Upper lobe of right lung (tissue), 1 donor: ENCODE measurements at places on chromosomes 2 and 18. TPM values are rescaled to one million over a fixed set of nuclear protein-coding genes. Genes with fewer than 3 reads are reported as not detected.
A peak's percentile ranks its signal among the peaks of the same experiment; 100 is the strongest.

GRCh38 chr2:238876232-238876630 is 28.3 kb downstream of the TWIST2 start:
- no peak overlapping the region for H3K27ac ChIP-seq
- DNase-seq, result no peak
- H3K4me3 ChIP-seq, result no peak overlapping the region
- no peaks in the 10 kb centered on the region for H3K4me1 ChIP-seq
- H3K36me3 ChIP-seq, result no peaks in the 10 kb centered on the region
- H3K27me3 ChIP-seq, result no peaks in the 10 kb centered on the region

ANKRD62 gene
- 0.12 TPM for total RNA-seq

ITGB6 gene
- total RNA-seq, result 109 TPM

- H3K4me1 ChIP-seq, result no peaks in the 10 kb centered on the region
- no peak overlapping the region for H3K4me3 ChIP-seq
- DNase-seq, result no peak
- no peaks in the 10 kb centered on the region for H3K36me3 ChIP-seq
- no peak overlapping the region for H3K27ac ChIP-seq
Measured at GRCh38 chr2:72972352-72973136, 55.2 kb downstream of the EMX1 start.

GRCh38 chr2:74441170-74441689 is 507 bp downstream of the RTKN start:
- H3K4me3 ChIP-seq, result peak overlapping the region; percentile 62
- H3K27ac ChIP-seq, result peak overlapping the region; percentile 84
- no peaks in the 10 kb centered on the region for H3K36me3 ChIP-seq
- peaks cover 26% of the 10 kb centered on the region for H3K4me1 ChIP-seq
- DNase-seq, result no peak

DNA sequence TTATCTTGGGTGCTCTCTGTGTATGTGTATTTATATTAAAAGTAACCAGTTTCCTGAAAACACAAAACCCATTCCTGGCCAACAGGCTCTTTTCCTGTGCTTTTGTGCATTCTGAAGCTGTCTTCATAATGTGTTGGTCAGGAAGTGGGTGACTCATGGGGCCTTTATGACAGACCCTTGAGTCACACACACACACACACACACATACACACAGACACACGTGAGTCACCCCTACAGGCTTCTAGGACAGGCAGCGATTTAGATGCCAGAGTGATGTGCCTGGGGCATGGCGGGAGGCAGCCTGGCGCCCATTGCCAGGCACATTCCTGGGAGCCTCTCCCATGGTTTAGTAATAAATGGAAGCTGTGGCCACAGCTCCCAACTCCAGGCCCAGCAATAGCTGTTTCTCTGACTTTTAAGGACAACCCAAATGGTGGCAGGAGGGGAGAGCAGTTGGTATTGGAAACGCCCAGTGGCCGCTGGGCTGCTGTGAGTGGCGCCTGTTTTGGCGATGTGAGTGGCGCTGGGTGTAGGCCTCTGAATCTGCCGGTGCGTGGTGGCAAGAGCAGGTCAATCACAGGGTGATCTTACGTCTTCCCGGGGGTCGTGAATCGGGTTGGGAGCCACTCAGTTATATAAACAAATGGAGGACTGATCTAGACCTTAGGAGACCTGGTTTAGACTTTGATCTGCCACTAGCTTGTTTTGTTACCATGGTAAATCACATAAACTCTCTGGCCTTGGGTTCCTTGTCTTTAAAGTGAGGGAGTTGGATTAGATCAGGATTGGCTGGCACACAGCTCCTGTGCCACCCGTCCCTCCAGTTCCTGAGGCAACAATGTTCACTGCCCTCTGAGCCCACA is 150.7 kb upstream of the DLX2 start:
- H3K27me3 ChIP-seq, result no peaks in the 10 kb centered on the region
- peaks cover 4% of the 10 kb centered on the region for H3K4me1 ChIP-seq

DNA sequence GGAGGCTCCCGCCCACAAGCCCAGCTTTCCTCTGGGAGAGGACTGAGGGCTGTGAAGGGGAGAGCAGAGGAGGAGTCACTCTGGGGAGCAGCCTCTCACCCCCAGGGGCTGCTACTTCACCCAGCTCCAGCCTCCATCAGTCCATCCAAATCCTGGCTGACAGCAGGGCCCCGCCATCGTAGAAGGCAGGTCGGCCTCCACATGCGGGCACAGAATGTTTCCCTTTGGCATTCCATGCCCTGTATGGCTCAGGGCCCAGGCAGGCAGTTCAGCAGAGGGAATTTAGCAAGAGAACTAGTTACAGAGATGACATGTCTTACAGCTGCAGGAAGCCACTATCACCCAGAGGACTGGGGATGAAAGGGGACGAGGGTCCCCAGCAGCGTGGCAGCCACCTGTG is 6.4 kb upstream of the ODC1 start:
- no peak overlapping the region for H3K27ac ChIP-seq
- no peak for DNase-seq
- no peaks in the 10 kb centered on the region for H3K36me3 ChIP-seq
- no peaks in the 10 kb centered on the region for H3K27me3 ChIP-seq
- peaks cover 13% of the 10 kb centered on the region for H3K4me1 ChIP-seq
- H3K4me3 ChIP-seq, result no peak overlapping the region

PLEKHH2 gene
- total RNA-seq, result 53.8 TPM

LMAN1 gene
- total RNA-seq, result 63.1 TPM

HOXD3 gene
- total RNA-seq, result 1.7 TPM

- H3K4me3 ChIP-seq, result no peak overlapping the region
- H3K27me3 ChIP-seq, result no peaks in the 10 kb centered on the region
- H3K4me1 ChIP-seq, result no peaks in the 10 kb centered on the region
- no peaks in the 10 kb centered on the region for H3K36me3 ChIP-seq
- no peak overlapping the region for H3K27ac ChIP-seq
- DNase-seq, result no peak
Measured at GRCh38 chr2:177584030-177584692, 191.6 kb downstream of the AGPS start.

PCARE gene
- 0.55 TPM for total RNA-seq

SH3RF3 gene
- total RNA-seq, result 7.4 TPM

- H3K4me3 ChIP-seq, result no peak overlapping the region
- H3K27ac ChIP-seq, result no peak overlapping the region
- no peaks in the 10 kb centered on the region for H3K36me3 ChIP-seq
- peaks cover 12% of the 10 kb centered on the region for H3K27me3 ChIP-seq
Measured at GRCh38 chr2:60634438-60634837, 81.0 kb upstream of the BCL11A start.

TLX2 gene
- not detected for total RNA-seq

CHRND gene
- not detected for total RNA-seq

DNA sequence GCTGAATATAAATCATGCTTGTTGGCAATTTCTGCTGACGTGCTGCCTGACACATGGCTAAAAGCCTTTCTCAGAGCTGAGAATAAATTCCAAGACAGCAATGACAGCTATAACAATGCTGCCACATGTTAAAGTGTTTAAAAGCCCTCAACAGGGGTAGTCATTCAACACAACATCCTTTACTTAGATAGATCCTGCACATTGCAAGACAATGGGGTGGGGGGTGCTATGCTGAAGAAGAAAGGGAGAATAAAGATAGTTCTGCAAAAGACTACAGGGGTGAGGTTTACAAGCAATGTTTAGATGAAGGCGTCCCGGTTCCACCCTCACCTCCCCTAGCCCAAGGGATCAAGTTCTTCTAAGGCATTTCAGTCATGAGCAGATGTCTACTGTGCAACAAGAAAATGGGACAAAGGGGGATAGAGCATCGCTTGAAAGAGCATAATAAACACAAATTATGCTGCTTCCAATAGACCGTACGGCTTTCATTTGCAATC is 291.0 kb upstream of the ACVR2A start:
- no peaks in the 10 kb centered on the region for H3K27me3 ChIP-seq
- H3K36me3 ChIP-seq, result no peaks in the 10 kb centered on the region
- H3K27ac ChIP-seq, result no peak overlapping the region
- H3K4me1 ChIP-seq, result no peaks in the 10 kb centered on the region
- no peak overlapping the region for H3K4me3 ChIP-seq

MROH2A gene
- not detected for total RNA-seq

GRCh38 chr2:19505-19904 is 26.8 kb downstream of the FAM110C start:
- DNase-seq, result no peak
- H3K27me3 ChIP-seq, result no peaks in the 10 kb centered on the region
- H3K27ac ChIP-seq, result no peak overlapping the region
- H3K4me3 ChIP-seq, result no peak overlapping the region
- no peaks in the 10 kb centered on the region for H3K4me1 ChIP-seq

DNA sequence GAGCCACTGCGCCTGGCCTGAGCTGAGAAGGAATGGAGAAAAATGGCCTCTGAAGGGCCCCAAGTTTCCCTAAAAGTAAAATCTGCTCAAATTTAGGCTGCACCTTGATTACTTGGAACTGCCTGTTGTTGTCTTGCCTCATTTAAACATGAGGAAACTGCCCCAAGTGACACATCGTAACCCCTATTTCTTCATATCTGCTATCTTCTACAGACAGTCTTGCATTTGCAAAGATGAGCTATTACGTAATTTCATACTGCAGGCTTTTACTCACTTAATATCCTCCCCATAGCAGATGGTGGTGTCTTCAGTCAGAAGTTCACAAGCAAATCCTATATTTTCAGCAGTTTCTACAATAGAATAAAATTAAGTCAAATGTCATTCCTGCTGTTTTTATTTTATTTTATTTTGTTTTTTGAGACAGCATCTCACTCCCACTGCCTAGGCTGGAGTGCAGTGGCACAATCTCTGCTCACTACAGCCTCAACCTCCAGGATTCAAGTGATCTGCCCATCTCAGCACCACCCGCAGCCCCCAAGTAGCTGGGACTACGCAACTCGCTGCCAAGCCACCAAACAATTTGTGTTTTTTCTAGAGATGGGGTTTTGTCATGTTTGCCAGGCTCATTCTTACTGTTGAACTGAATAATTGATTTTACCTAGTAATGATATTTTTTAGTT is 45.3 kb upstream of the NARS1 start:
- DNase-seq, result no peak
- H3K27ac ChIP-seq, result no peak overlapping the region
- H3K4me3 ChIP-seq, result no peak overlapping the region
- H3K27me3 ChIP-seq, result no peaks in the 10 kb centered on the region

DNA sequence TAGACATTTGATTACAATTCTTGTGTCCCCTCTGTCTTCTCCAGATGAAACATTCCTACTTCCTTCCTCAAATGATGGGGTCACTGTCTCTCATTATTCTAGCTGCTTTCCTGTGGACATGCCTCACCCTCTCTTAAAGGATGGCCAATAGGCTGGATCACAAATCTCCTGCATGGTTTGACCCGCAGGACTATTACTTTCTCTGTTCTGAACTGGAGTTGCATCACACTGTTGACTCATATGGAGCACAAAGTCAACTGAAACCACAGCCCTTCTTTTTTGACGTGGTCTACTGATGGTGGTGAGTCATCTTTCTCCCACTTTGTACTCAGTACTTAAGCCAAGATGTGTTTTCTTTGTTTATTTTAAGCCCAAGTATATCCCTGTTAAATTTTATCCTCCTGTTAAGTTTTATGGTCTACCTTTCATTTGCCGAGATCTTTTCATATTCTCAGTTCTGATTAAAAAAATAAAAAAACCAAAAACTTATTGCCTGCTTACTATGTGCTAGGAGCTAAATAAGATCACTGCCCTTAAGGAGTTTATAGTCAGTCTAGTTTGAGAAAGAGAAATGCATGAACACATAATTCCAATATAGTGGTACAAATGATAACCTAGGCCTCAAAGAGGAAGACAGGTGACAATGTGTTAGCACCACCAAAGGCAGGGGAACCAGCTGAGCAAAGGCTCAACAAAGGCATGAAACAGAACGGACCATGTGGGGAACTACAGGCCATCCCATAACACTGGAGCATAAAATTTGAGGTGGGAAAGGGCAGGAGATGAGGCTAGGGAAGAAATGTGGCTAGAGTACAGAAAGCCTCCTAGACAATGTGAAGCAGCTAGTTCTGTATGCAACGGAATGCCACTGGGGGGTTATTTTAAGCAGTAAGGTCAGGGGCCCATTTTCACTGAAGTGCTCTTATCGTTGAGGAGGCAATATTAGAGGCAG is 67.6 kb upstream of the ZFP36L2 start:
- H3K4me1 ChIP-seq, result peaks cover 17% of the 10 kb centered on the region
- H3K27ac ChIP-seq, result peak overlapping the region; percentile 26

DNA sequence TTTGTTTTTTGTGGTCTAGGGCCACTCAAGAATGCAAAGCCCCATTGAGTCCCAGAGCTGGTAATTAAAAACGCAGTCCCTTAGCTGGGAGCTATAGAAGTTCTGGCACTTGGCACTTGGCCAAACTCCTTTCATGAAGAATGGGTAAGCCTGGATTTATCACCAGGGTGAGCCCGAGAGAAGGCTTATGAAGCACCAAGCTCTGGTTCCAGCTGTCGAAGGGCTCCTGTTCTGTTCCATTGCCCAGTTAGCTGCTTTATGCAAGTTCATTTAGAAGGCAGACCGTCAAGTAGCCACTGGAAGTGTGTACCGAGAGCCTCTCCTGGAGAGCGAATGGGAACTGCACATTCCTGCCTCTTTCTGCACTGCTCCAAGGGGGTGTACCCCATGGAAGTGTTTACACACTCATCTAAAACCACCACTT is 14.2 kb downstream of the ECEL1 start:
- H3K27me3 ChIP-seq, result no peaks in the 10 kb centered on the region
- H3K36me3 ChIP-seq, result no peaks in the 10 kb centered on the region
- H3K4me1 ChIP-seq, result no peaks in the 10 kb centered on the region
- H3K4me3 ChIP-seq, result no peak overlapping the region

DNA sequence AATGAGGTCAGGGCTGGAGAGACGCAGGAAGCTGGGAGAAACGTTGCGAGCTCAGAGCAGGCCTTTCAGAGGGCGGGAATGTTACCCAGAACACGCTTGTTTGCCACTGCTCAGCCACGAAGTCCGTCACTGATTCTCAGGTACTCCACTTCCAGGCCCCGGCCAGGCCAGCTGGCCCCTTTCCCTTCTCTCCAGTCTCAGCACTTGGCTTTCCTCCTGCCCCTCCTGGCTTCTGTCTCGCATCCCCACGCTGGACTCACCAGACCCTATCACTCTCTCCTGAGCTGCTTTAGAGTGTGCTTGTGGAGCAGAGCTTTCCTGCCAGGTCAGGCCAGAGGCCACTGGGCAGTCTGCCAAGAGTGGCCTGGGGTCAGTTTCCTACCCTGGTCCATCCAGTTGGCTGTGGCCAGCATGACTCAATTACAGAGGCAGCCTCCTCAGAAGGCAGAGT is 151.4 kb downstream of the TWIST2 start:
- no peak overlapping the region for H3K27ac ChIP-seq
- DNase-seq, result no peak

GRCh38 chr18:48889115-48889941 is 61.4 kb downstream of the SMAD7 start:
- no peaks in the 10 kb centered on the region for H3K27me3 ChIP-seq
- no peaks in the 10 kb centered on the region for H3K36me3 ChIP-seq
- H3K27ac ChIP-seq, result no peak overlapping the region
- H3K4me3 ChIP-seq, result no peak overlapping the region
- H3K4me1 ChIP-seq, result peaks cover 5% of the 10 kb centered on the region

GRCh38 chr2:208363485-208363884 is 43.1 kb upstream of the PTH2R start:
- no peaks in the 10 kb centered on the region for H3K36me3 ChIP-seq
- H3K27ac ChIP-seq, result no peak overlapping the region
- no peak overlapping the region for H3K4me3 ChIP-seq
- no peaks in the 10 kb centered on the region for H3K4me1 ChIP-seq

DNA sequence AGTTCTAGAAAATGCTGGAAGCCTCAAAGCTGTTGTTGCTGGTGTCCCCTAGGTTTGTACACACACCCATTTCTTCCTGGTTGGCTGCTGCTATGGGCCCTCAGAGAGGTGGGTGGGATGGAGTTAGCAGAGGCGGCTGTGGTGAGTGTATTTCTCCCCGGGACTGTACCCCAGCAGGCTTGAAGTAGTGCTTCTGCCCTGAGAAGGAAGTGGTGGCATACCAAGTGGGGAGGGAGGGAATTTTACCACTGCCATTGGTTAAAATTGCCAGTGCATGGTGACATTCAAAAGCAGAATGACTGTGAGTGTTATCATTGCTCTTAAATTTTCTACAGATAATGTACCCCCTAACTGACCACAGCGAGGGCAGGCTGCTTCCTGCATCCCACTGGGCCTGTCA is 125.6 kb upstream of the CAPN13 start:
- no peak overlapping the region for H3K4me3 ChIP-seq
- H3K36me3 ChIP-seq, result no peaks in the 10 kb centered on the region
- no peaks in the 10 kb centered on the region for H3K4me1 ChIP-seq
- H3K27ac ChIP-seq, result no peak overlapping the region
